ENCODE measurements at places on chromosomes 12 and 14.

GRCh38 chr14:78970677-78971076 lies 800.5 kb downstream of the NRXN3 start:
- no peak for DNase-seq

DNA sequence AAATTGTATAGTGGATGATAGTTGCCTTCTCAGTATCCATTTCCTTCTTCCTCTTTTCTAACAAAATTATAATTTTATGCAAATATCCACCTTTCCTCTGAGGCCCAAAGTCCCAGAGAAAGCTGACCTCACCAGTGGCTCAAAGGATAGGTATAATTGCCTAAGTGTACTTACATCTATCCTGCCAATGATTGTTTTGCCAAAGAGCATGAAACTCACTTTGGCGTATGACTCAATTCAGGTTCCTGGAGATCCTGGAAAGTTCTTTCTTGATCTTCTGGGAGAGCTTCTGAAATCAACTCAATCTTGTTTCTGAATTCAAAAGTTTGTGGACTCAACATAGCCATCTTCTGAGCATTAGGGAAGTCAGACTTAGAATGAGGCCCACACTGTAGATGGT lies 10.5 kb upstream of the RBM25 start:
- DNase-seq: no peak

- no peak for DNase-seq
Observed at GRCh38 chr12:117408161-117408791, 46.9 kb upstream of the NOS1 start.

DNA sequence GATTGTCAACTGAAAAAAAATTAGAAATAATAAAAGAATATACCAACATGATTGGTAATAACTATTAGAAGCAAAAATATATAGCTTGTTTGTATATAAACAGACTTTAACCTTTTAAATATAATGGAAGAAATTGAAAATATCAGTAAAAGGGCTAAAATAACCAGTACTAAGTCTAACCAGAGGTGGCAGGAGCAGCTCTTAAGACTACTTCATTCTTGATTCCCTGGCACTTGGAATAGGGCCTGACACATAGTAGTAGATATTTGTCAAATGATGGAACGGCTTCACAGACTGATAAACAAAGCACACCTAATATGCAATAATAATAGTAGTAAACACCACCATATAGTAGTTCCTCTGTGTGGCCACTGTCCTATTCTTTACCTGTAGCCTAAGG lies 9.4 kb downstream of the TMEM63C start:
- DNase-seq: no peak

DNA sequence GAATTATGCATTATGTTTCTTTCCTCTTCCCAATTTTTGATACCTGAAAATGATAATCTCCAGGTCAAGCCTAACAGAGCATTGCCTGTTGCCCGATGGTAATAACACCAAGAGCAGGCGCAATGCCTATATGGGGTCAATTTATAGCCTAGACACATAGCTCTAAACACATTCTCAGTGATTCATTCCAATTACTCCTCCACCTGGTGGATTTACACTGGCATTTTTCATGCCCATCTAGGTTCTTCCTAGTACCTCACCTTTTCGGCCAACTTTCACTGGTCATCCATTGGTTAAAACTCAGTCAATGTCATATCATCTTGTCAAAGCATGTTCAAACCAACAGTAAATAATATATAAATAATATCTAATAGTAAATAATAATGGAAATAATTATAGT lies 53.1 kb downstream of the EIF2S3B start:
- no peak for DNase-seq

DNA sequence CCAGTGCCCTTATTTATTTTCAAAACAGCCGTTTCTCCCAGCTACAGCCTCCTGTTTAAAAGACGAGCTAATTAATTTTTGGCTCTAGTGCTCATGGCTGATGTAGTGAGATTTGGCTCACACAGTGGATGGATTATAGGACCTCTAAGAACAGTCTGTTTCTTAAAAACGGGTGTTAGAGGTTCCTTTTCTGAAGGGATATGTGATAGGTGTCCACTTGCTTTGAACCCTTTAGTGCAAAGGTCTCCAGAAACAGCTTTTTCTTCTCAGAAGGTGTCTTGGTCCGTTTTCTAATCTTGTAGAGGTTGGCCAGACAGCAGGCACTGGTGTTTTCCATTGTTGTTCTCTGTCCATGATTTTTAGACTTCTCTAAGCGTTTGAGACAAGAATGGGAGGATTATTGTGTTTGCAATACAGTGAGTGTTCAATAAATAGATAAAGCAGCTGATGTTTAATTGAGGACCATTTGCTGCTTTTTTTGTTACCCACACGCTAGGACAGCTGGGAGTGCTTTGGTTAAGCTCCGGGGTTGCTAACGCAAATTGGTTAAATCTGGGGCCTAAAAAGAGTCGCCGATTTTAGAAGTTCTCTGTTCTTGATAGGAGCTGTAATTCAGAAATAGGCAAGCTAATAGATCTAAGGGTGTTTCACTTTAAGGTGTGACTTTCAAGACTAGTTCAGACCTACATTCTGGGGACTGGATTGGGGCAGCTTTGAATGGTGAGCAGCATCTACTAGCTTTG lies 1.0 kb downstream of the BORCS5 start:
- DNase-seq: peak; percentile 38

DNA sequence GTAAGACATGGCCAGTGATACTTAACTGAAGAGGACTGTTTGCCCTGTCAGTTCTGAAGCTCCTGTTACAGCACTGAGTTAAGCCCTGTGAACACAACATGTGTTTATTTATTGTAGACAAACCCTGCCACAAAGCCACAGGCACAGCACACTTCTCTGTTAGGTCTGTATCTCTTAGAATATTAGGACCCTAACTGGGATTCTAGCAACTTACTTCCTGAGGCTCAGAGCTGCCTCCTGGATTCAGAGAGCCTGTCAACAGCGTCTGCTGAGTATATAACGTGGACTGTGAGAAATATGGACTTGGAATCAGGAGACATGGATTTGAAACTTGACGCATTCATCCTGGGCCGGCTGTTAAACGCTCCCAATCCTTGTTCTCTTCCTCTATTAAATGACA lies 135.0 kb upstream of the HIF1A start:
- no peak for DNase-seq

DNA sequence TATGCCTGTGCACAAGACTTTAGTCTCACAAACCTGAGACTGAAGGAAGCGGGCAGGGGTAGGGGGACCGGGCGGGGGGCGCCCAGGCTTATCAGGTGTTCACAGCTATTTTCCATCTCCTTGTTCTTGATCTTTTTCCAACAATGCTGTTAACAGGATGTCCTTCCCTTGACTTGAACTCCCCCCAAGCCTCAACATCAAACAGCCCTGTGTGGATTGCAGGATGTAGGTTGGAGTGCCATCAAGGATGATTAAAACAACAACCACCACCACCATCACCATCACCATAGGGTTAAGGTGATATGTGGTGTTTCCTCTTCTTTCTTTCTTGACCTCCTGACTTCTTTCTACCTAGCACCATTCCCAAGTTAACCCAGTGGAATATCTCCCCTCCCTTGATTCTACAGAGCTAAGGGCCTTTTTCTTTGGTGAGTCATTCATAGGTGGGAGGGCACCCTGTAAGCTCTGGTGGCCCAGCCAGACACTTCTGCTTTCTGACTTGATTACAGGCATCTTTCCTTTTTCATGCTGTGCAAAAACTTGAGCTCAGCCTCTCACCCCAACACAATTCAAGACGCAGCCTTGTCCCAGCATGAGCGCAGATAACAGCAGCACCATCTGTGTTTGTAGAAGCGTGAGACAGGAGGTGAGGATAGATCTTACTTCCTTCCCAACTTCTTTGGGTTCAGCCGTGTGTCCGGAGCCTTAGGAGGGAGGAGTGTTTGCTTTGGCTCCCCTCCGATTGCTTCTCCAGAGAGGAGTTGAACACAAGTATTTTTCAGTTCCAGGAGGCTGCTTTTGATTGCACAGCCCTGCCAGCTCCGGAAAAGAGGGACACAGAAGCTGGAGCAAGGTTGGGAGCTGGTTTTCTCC lies 26.8 kb downstream of the FLVCR2 start:
- DNase-seq: no peak
